Fibroblast of mammary gland (primary cell): ENCODE measurements at places on chromosomes 3 and 15.
A peak's percentile ranks its signal among the peaks of the same experiment; 100 is the strongest.

DNA sequence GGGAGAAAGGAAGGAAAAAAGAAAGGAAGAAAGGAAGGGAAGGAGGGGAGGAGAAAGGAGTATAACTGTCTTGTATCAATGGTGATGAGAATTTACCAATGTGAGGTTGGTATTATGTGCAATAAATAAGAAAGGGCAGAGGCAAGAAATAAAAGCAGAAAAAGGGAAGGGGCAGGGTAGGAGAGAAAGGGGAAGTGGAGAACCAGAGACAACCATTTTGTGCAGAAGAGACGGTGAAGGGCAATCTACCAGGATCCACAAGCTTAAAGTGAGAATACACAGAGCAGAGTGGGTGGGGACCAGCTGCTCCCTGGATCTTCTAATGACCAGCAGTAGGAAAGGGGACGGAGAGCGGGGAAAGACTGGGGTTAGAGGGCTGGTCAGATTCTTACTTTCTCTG lies 106.9 kb upstream of the SLCO2A1 start:
- DNase-seq = no peak

- DNase-seq = no peak
Measured at GRCh38 chr3:46214751-46215352, 6.7 kb upstream of the CCR1 start.

DNA sequence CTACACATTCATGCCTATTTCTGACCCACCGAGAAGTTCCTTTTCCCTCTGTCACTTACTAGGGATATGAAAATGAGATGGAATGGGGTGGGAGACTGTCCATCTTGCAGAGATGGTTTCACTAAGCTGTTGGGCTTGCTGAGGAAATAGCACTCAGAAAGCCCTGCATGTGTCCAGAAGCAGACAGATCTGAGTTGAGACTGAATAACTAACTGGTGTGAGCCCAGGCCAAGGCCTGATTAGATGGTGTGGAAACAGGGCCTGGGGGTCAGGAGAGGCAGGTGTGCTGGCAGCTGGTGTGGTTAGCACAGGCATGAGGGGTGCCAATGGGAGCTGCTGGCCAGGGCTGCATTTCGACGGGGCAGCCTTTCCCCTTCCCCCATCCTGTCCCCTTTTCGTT lies 72.1 kb downstream of the CLSTN2 start:
- DNase-seq = no peak

DNA sequence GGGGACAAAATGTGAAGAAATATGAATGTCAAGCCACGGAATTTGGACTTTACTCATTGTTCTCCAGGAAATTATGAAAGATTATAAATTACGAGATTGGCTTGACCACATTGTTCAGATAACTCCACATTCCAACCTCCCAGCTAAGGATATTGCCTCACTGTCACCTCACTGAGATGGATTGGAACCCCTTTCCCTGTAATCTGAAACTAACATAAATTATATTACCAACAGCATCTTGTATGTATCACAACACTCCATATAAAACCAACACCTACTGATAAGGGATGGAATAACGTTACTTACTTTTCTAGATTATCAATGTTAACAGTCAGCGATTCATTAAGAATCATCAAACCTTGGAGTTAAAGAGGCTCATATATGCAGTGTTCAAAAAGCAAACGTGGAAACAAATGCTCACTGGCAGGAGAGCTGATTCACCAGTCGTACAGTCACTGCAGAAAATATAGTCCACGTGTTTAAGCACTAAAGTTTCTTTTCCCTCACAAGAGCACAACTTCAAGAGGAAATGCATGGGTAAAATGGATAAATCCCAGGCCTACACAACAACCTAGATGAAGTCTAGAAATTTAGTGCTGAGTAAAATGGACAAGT lies 451.5 kb downstream of the FGF12 start:
- DNase-seq = peak; percentile 13

- no peak for DNase-seq
Measured at GRCh38 chr3:30512576-30512975, 93.8 kb upstream of the TGFBR2 start.

DNA sequence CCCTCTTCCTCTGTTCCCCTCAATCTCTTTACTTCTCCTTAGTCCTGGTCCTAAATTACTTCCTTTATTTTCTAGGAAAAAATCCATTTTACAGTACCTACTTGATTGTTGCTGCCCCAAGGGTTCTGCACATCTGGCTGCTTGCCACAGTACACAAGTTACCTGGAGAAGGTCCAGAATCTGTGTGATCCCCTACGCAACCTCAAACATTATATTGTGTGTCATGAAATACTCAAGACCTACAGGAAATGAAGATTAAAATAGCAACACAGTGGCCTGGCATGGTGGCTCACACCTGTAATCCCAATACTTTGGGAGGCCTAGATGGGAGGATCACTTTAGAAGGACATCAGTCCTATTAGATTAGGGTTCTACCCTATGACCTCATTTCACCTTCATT lies 48.7 kb downstream of the PRKAR2A start:
- DNase-seq = no peak

DNA sequence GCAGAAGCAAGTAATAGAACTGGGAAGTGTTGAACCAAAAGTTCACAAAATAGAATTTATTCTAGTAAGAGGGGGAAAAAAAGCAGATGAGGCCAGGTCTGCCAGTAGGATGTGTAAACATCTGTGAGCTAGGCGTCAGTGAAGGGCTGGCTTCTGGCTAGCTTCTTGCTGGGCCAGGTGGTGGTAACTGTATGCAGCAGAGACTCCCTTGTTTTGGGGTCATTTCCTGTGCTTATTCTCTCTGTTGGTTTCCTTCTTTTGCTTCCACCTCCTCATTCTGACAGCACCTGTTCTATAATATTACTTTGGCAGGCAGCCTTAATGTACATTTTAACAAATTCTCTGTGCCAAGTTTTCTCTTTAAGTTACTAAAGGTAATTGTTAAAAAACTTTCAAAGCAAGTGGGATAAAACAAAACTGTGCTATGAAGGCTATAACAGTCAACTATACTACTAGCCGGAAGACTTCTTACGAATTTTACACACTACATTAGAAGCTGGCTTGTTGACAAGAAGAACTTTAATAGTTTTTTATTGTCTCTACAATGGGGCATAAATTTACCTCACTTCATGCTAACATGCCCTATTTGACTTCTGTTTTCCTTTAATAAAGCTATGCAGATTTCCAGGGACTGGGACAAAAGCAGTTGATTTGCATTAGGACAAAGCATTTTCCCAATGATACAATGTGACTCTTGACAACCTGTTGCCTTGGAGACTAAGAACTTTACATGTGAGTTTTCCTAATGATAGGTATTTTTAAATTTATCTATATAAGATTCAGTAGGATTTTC lies 318.8 kb upstream of the NAALADL2 start:
- no peak for DNase-seq
